Activated T-helper 9 cell treated with anti-CD3 and anti-CD28 coated beads, Interleukin-2, amount 50 U/mL, for 16 hours (primary cell): ENCODE measurements at places on chromosomes 2 and 18.

GRCh38 chr2:172740856-172741255, 5.2 kb downstream of the RAPGEF4 start:
- no peak for DNase-seq

DNA sequence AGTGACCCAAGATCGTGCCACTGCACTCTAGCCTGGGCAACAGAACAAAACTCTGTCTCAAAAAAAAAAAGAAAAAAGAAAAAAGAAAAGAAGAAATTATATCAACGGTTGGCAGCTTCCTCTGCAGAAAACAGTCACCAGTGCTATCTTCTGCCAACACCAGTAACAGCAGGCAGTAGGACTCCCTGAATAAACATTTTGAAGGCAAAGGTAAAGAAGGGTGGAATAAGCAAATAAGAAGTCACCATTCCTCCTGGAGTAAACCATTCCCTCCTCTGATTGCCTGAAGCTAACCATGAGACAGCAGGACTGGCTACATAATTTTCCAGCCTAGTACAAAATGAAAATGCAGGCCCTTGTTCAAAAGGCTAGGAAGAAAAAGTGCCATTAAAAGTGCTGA, 9.0 kb upstream of the RNF103 start:
- no peak for DNase-seq

DNA sequence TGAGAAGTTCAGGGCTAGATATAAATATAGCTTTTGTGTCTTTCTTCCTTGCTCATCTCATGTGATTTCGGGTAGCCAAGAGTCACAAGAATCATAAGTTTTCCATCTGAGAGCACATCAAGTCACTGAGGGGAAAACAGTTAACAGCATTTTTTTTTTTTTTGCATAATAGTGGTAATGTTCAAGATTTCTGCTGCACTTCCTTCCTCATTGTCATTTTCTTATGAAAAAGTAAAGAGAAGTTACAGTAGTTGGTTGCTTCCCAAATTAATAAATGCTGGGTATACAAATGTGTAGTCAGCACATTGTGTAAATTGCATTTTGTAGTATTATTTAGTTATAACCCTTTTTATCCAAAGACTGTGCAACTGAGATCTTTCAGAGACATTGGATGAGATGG, 93.6 kb downstream of the ZEB2 start:
- DNase-seq = no peak

DNA sequence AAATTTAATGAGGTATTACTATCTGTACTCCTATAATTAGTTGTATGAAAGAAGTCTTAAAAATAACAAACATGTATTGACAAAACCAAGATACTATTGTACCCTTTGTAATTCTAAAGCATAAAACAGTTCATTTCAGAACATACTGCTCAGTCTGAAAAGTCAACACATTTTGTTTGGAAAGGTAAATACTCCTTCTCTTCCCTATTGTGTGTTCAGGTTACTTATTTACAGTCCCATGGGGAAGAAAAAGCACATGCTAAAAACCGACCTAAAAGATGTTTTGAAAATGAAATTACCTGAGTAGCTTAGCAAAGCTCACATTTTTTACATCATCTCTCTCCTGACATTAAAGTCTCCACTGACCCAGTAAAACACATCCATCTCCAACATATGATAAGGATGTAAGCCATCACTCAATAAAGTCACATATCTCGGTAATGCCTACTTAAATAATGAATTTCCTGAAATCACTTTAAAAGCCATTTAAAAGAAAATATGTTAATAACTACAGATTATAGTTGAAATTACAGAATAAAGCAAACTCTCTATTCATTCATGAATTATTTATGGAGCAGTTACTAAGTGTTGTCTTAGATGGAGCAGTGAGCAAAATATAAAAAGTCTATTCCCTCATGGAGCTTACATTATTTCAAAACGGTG, 75.6 kb upstream of the FZD5 start:
- no peak for DNase-seq

- DNase-seq = no peak
These were observed 231.1 kb upstream of the AGAP1 start for GRCh38 chr2:235262750-235263149.
